SIG-M5 (cell line): ENCODE measurements at places on chromosomes 2 and 18.

DNA sequence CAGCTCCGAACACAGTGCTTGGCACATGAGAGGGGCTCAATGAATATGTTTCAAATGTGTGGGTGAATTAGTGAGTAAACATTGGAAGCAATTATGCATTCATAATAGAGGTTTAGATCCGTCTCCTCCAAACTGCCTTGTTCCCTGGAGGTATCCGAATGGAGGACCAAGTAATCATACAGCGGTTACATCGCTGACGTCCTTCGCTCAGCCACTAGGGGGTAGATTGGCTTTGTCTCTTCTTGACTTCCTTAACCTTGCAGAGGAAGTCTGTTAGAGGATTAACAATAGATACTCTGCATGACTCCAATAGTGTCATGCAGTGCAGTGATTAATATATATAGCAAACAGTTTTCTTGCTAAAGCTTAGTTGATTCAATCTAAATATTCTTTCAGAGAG is 517.0 kb downstream of the PTPRM start:
- no peak for DNase-seq

DNA sequence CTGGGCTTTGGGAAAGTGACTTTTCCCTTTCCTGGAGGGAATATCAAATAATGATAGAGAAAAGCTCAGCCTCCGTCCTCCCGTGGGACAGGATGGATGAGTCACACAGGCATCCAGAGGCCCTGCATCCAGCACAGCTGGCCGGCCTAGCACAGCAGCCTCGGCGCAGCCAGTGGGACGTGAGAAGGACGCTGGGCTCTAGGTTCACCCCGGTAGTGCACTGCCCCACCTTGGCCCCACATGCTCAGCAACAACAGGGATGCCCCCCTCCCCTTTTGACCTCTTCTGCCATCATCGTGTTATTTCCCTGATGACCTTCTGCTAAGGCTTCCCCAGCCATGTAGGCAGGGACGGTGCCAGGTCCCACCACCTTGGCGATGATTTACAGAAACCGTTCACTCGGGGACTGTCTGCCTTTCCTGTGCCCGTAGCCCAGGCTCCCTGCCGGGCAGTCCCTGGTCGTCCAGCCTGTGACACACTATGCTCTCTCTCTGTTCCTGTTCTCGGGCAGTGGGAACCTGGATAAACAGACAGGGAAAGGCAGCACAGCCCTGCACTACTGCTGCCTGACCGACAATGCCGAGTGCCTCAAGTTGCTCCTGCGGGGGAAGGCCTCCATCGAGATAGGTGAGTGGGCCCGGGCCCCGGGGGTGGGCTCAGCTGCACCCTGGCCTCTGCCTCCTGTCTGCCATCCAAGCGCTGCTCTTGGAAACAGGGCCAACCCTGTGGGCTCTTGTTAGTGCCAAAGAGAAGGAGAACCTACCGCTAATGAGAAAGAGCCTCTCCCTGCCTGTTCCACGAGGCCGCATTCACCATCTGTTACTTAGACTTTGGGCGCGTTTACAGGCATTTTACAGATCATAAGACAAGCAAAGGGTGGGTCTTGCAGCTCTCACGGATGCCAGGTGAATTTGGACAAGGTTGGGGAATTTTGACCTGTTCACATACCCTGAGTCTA is 44.6 kb downstream of the ITGB1BP1 start:
- DNase-seq = no peak

- DNase-seq = no peak
These were observed 37.8 kb upstream of the ASAP2 start for GRCh38 chr2:9168821-9169221.

- no peak for DNase-seq
These were observed 38.4 kb downstream of the EPAS1 start for GRCh38 chr2:46335391-46336282.

GRCh38 chr18:22452226-22452668 is 34.5 kb upstream of the CTAGE1 start:
- no peak for DNase-seq

DNA sequence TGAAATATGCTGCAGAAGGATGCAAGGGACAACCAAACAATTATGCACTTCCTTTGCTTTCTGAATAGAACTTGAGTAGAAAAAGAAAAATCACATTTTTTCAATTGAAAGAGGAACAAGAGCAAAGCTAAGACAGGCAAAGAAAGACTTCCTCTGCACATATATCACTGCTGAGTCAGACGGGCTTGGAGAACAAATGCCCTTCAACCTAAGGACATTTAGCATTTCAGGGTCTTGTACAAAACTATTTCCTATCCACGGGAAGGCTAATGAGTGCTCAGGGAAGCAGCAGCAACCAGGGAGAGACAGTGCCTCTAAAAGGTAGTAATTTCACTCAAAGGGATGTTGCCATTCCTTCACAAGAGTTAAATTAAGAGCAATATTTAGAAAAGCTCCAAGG is 570.0 kb upstream of the GCFC2 start:
- DNase-seq = no peak

DNA sequence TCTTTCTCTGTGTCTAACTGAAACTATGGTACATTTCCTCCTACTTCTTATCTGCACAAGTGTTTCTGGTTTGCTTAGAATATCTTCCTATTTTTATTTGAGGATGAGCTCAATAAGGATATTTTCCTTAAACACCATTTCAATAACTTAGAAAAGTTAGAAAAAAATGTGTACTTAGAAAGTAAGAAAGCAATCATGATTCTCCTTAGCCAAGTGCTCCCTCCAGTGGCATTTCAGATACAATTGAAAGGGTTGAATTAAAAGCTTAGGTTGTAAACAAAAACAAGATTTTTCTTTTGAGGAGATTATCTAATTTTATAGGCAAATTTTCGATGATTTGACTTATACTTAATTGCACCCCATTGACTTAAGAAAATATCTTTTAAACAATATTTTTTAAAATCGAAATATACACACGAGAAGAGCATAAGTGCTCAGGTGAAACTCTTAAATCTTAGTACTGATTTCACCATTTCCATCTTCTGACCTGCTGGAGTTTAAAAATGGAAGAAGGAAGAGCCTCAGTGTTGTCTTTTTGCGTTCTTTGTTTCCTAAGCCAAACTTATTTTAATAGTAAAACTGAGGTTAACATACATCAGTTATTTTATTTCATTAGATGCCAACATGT is 26.9 kb downstream of the C18orf63 start:
- DNase-seq = no peak
